IPS-NIHi11 (cell line): ENCODE measurements at places on chromosomes 4 and X.

- no peak for DNase-seq
Observed at GRCh38 chr4:22999419-22999818, 306.7 kb downstream of the GBA3 start.

GRCh38 chrX:134313418-134313817, 76.4 kb downstream of the CCDC160 start:
- DNase-seq = no peak

DNA sequence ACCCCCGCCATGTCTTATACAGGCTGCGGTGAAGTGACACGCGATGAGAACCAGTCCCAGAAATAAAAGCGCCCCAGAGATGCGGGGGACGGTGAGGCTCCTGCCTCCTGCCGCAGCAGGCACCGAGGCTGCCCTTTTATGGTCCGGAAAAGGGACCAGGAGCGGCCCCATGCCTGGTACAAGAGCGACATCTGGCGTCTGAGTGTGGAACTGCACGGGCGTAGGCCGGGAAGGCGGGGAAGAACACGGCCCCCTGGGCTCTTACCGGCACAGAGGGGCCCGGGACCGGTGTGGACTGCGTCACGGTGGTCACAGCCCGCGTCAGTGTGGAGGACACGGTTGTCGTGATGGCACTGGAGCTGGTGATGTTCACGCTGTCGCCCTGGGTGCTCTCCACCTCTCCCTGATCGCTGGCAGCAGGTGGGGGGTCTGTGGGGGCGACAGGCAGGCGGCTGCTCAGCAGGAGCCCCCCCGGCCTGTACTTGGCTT, 8.9 kb upstream of the RENBP start:
- DNase-seq = peak; percentile 90

- DNase-seq = no peak
Observed at GRCh38 chr4:161555689-161556660, 607.8 kb downstream of the FSTL5 start.

DNA sequence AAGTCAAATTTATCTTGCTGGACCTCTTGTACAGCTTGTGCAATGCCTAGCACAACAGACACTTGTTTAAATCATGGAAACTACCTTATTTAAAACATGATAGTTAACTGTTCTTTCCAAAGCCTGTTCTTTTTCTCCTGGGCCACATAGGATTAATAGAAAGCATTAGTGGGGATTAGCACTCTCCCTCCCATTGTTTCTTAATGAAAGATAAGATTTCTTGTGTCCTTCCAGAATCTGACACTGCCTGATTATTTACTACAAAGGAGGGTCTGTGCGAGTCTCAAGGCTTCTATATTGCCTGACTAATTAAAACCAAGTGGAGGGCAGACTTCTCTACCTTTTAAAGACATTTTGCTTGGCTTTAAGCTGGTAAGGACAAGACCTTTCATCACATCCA, 8.5 kb upstream of the ELMOD2 start:
- DNase-seq = no peak

DNA sequence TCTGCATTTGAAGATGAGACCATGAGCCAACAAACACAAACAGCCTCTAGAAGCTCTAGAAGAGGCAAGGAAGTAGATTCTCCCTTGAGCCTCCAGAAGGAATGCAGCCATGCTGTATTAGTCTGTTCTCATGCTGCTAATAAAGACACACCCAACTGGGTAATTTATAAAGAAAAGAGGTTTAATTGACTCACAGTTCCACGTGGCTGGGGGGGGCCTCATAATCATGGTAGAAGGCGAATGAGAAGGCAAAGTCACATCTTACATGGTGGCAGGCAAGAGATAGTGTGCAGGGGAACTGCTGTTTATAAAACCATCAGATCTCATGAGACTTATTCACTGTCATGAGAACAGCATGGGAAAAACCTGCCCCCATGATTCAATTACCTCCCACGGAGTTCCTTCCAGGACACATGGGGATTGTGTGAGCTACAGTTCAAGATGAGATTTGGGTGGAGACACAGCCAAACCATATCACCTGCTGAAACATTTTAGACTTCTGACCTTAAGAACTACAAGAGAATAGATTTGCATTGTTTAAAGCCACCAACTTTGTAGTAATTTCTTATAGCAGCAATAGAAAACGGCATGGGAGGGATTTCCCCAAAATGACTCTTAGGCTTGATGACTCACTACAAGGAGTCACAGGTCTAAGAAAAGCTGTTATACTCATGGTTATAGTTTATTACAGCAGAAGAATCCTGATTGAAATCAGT, 284.4 kb upstream of the SFRP2 start:
- DNase-seq = no peak

DNA sequence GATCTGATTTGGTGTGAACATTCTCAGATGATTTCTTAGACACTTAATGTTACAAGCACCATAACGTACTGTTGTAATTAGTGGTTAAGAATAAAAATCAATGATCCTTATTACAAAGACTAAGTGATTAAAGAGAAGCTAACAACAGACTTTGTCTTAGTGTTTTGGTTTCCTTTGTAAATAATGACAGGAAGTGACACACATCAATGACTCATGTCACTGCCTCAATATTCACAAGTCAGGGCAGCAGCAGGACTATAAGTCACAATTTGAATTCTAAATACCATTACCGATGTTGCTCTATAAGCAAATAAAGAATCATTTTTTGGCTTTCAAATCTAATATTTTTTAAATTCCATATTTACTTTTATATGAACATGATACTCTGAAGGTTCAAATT, 115.8 kb upstream of the FAT4 start:
- no peak for DNase-seq

- DNase-seq = peak; percentile 39
Observed at GRCh38 chr4:74117024-74117534, 18.1 kb upstream of the CXCL2 start.

- DNase-seq = no peak
Observed at GRCh38 chrX:134254511-134254910, 17.5 kb downstream of the CCDC160 start.

DNA sequence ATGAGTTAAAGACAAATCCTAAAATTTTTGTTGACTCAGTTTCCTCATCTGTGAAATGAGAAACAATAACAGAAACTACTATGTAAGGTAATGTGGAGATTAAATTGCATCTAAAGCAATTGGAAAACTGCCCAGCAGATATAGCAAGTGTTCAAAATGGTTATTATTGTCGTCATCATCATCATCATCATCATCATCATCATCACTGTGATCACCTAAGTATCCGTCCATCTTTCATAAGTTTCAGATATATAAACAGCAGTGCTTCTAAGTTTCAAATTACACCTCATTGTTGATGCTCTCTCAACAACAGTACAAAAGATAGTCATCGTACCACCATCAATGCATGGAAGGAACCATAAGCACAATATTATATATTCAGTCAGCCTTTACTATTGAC, 379.9 kb downstream of the PDGFC start:
- DNase-seq = no peak

DNA sequence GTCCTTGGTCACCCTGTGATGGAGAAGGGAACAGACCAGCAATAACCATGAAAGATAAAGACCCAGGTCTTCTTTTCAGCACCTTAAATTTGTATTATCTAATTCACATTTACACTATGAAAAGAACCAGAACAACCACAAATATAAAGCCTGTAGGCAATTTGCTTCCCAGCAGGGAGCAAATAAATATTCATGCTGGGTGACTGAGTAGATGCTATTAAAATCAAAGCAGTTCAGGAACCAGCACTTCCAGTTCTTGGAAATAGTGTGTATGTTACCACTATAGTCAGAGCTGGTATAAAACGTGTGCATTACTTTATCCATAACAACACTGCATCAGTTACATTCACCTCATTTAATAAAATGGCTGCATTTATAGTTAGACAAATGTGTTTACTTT, 177.8 kb upstream of the ETNPPL start:
- DNase-seq = no peak

DNA sequence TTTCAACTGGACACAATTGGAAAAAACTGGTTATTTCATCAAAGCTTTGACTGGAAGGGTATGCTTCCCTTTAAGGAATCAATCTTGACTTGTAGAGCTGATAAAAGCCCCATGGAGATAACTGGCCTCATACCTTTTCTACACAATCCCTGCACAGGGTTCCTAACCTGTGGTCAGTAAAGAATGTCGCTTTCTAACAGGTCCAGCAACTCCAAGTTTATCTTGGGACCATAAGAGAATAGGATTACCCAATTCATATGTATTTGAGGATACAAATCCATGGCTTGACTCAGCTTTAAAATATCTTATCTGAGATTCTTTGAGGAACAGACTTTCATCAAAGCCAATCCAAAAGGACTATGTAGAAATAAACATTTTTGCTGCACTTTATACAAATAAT, 1399.8 kb upstream of the PABPC4L start:
- DNase-seq = no peak

- peak; percentile 68 for DNase-seq
Observed at GRCh38 chrX:85243761-85244449, at the start of the genes SATL1 and ZNF711. Gene SATL1, minus strand, starts transcription at chrX:85243779. Its CDS starts 134,811 bp downstream, at chrX:85108968. Gene ZNF711, plus strand, starts transcription at chrX:85243991. Its CDS starts 3,582 bp downstream, at chrX:85247573.

DNA sequence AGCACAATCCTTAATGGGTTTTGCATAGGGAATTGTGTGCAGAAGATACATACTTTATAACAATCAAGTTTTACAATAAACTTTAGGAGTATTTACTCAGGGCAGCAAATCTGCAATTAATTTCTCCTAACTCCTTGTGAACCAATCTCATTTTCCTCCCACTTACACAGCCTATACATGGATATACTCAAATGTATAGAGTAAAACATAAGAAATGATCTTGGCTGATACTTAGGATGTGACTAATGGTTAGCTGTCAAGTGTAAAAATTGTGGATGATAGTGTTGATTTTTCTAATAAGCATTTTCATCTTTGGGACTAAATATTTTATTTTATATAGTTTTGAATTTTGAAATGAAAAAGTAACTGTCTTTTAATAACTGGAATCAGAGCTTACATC, 759.6 kb downstream of the GRID2 start:
- no peak for DNase-seq

- no peak for DNase-seq
Observed at GRCh38 chrX:41302370-41302769, 31.6 kb upstream of the DDX3X start.

- no peak for DNase-seq
Observed at GRCh38 chr4:40486534-40486933, 143.1 kb downstream of the RBM47 start.

DNA sequence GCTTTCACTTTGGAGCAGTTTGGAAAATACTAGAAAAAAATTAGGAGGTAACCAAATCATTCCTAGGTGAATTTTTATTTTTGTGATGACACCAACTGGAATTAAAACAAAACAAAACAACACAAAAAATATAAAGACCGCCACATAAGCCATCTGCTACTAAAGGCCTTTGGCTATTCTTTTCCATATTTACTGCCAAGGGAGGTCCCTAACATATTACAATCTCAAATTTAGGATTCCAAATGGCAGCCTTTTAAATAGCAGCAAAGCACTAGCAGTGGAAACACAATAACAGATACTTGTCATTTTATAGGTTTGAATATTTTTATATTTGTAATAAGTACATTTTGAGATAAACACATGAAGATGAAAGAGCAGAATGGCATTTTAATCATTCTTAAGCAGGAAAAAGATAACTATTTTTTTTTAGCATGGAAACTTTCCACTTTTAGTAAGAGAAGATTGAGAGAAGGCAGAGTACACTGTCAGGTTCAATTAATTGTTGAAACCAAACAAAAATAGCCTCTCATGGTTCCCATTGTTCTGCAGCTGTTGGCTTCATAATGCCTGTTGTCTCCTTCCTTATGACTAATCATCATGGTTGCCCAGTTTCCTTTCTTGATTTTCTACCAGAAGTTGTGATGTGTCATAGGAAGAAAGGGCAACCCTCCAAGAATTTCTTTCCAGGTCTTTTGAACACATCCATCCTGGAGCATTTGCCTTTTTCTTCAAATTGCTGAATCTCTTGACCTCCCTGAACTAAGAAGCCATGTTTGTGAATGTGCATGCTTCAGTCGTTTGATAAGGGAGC, 219.0 kb upstream of the EMCN start:
- DNase-seq = no peak

DNA sequence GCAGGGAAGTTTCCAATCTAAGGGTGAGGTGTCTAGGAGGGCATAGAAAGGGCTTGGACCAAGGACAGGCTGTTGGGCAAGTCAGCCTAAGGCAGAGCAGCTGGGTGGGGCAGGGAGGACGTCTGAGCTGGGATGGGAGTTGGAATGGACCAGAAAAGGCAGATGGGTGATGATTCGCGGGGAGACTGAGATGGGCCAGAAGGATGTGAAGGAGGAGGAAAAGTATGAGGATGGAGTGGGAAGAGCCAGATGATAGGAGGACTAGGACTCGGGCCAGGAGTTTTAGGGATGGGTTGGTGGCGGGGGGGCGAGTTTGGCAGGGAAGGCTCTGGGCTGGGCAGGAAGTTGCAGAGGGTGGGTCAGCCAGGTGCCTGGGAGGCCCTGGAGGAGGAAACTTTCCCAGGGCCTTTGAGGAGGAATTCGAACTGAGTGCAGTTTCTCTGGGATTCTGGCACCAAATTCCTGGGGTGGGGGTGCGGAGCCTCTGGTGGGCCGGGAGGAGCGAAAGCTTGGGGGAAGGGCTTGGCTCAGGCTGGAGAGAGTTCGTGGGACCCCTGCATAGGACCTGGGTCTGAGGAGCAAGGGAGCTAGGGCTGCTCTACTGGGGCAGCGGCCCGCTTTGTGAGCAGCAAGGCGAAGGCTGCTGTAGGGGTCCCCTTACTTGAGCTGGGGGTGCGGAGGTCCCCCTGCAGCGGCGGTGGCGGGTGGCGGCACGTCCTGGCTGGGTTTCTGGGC, 8.7 kb upstream of the TIMP1 start:
- DNase-seq = peak; percentile 62

- peak; percentile 42 for DNase-seq
Observed at GRCh38 chr4:89661173-89661899, 175.6 kb downstream of the SNCA start.

GRCh38 chr4:91963486-91963885, 340.3 kb upstream of the GRID2 start:
- DNase-seq = no peak

- peak; percentile 6 for DNase-seq
Observed at GRCh38 chr4:167020410-167020809, 213.9 kb downstream of the SPOCK3 start.

- no peak for DNase-seq
Observed at GRCh38 chr4:169116270-169116901, 106.3 kb upstream of the CBR4 start.

DNA sequence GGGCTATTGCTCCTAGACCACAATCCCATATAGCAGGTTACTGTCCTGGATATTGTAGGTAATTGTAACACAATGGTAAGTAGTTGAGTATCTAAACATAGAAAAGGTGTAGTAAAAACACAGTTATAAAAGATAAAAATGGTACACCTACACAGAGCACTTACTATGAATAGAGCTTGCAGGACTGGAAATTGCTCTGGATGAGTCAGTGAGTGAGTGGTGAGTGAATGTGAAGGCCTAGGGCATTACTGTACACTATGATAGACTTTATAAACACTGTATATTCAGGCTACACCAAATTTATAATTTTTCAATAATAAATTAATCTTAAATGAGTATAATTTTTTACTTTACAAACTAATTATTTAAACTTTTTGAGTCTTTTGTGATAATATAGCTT, 425.7 kb downstream of the PABPC4L start:
- no peak for DNase-seq

- no peak for DNase-seq
Observed at GRCh38 chrX:2784026-2784425, 32.2 kb downstream of the XG start.

- no peak for DNase-seq
Observed at GRCh38 chr4:13627178-13627605, 333 bp downstream of the BOD1L1 start.

GRCh38 chrX:111131572-111131971, 35.6 kb downstream of the PAK3 start:
- DNase-seq = no peak
